Psoas muscle (tissue), 8 donors: ENCODE measurements at places on chromosomes 4 and X. TPM values are rescaled to one million over a fixed set of nuclear protein-coding genes. Genes with fewer than 3 reads are reported as not detected.

- H3K27ac ChIP-seq = peak overlapping the region; percentile 86
- no peaks in the 10 kb centered on the region for H3K36me3 ChIP-seq
- peak; percentile 38 for DNase-seq
These were observed 1.4 kb downstream of the CD99 start for GRCh38 chrX:2692221-2693112.

- DNase-seq = no peak
- H3K4me3 ChIP-seq = no peak overlapping the region
- no peaks in the 10 kb centered on the region for H3K4me1 ChIP-seq
- no peaks in the 10 kb centered on the region for H3K36me3 ChIP-seq
These were observed 46.6 kb downstream of the SHROOM2 start for GRCh38 chrX:9832811-9833210.

The LINC00632 gene
- 32.0 TPM for total RNA-seq

The SHROOM3 gene
- total RNA-seq = 0.79 TPM

DNA sequence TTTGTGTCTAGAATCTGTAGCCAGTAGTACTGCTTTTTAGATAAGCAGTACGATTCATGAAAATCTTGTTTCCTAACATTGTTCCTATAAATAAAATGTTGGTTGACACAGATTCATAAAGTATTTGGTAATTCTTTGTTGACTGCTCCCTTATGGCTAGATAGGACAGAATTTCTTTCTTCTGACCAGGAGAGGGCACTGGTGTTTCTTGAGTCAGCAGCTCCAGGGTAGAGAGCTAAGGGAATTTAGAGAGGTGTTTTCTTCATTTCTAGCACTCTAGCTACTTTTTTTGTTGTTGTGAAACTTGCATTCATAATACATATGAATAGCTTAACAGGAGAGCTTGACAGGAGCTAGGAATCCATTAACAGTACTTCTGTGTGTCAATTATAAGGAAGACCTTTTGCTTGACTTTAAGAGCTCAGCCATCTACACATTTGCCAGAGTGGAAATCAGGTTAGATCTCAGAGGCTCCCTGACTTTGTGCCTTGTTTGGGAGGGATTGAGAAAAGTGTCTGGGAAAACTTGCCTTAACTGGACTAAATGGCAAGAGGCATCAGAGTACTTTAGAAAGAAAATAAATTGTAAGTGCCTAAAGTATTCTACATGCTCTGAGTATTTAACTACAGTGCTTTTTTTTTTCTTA lies 756.1 kb downstream of the SH3BGRL start:
- H3K27ac ChIP-seq = no peak overlapping the region
- DNase-seq = no peak

DNA sequence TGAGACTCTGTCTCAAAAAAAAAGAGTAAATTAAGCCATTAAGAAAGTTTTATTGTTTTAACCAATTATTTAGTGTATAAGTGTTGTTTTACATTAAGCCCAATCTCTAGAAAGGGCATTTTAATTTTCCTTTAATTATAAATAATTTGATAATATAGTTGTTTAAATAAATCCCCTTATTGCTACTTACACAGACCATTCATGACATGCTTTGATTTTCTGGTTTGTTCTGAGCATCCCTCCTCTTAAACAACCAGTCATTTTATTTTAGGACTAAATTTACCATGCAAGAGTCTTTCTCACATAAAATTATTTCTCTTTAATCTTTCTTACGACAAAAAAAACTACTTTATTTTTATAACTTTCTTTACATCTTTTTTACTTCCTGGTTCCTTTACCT lies 23.5 kb upstream of the PAGE5 start:
- peaks cover 7% of the 10 kb centered on the region for H3K27me3 ChIP-seq
- DNase-seq = no peak
- no peaks in the 10 kb centered on the region for H3K4me1 ChIP-seq

GRCh38 chr4:123415977-123416376 lies 19.4 kb downstream of the SPRY1 start:
- peaks cover 30% of the 10 kb centered on the region for H3K4me1 ChIP-seq
- H3K27ac ChIP-seq = no peak overlapping the region
- DNase-seq = no peak
- H3K4me3 ChIP-seq = no peak overlapping the region
- no peaks in the 10 kb centered on the region for H3K36me3 ChIP-seq

The PNMA6A gene
- 0.38 TPM for total RNA-seq

GRCh38 chr4:14824189-14824588 lies 178.1 kb upstream of the CPEB2 start:
- no peak overlapping the region for H3K27ac ChIP-seq
- H3K36me3 ChIP-seq = no peaks in the 10 kb centered on the region
- no peaks in the 10 kb centered on the region for H3K27me3 ChIP-seq
- H3K4me1 ChIP-seq = no peaks in the 10 kb centered on the region

- DNase-seq = no peak
- H3K4me1 ChIP-seq = no peaks in the 10 kb centered on the region
- no peaks in the 10 kb centered on the region for H3K36me3 ChIP-seq
- no peak overlapping the region for H3K4me3 ChIP-seq
These were observed 6.1 kb downstream of the TAF9B start for GRCh38 chrX:78133238-78133960.

- H3K27me3 ChIP-seq = no peaks in the 10 kb centered on the region
- H3K4me3 ChIP-seq = no peak overlapping the region
- peaks cover 4% of the 10 kb centered on the region for H3K4me1 ChIP-seq
- H3K27ac ChIP-seq = no peak overlapping the region
- DNase-seq = no peak
These were observed 90.9 kb downstream of the SH3RF1 start for GRCh38 chr4:169179609-169180521.

DNA sequence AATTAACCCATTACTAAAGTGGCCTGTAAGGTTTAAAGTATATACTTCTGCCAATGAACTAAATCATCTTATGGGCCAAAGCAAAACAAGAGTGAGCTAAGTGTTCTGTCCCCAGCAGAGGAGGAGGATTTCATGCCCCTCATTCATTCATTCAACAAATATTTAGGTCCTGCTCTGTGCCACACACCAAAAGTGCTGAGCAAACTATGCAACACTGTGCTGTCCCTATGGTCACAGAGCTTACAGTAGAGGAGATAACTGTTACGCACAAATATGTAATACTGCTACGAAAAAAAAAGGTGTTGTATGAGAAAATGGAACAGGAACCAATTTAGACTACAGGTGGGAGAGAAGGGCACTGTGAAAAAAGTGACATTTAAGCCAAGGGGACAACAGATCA lies 1.7 kb downstream of the SH3KBP1 start:
- no peak for DNase-seq
- H3K27me3 ChIP-seq = no peaks in the 10 kb centered on the region
- H3K36me3 ChIP-seq = no peaks in the 10 kb centered on the region
- peak overlapping the region; percentile 78 for H3K4me3 ChIP-seq

GRCh38 chr4:165124488-165124887 lies 11.8 kb upstream of the TMEM192 start:
- H3K27ac ChIP-seq = no peak overlapping the region
- no peaks in the 10 kb centered on the region for H3K4me1 ChIP-seq
- no peak overlapping the region for H3K4me3 ChIP-seq
- DNase-seq = no peak
- no peaks in the 10 kb centered on the region for H3K27me3 ChIP-seq
- no peaks in the 10 kb centered on the region for H3K36me3 ChIP-seq

The ADH1B gene
- 71.8 TPM for total RNA-seq

DNA sequence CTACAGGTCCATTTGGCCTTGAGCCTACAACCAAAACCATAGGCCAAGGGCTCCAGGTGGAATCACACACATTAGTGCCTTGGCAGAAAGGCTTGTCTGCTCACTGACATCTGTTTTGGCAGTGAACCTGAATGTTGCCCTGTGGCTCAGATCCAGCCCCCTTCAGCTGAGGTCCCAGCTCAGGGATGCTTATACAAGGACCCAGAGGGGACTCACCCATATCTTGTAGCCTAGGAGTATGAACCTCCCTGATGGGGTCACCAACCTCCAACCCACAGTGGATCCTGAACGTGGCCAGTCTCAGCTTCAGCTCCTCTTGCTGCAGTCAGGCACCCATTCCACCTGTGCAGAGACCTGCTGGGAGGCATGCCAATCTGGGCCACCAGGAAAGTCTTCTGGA lies 50.8 kb upstream of the HMX1 start:
- H3K4me3 ChIP-seq = no peak overlapping the region
- no peak for DNase-seq
- no peaks in the 10 kb centered on the region for H3K36me3 ChIP-seq
- H3K4me1 ChIP-seq = no peaks in the 10 kb centered on the region
- H3K27ac ChIP-seq = no peak overlapping the region

DNA sequence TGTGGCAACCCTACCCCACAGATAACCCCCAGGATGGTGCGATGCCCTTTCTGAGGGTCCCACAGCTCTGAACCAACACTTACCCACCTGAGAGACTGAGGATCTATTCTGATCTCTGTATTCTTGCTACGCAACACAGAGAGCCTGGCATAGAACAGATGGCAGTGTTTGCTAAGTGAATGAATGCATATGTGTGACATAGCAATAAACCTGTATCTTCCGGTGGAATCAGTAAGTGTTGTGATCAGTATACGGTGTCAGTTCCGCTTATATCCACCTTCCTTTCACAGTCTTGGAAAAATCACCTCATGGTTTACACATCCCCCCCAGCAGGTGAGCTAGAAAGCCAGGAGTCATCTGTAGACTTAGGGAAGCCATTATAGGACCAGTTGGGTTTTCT lies 5.9 kb upstream of the HSD17B10 start:
- no peaks in the 10 kb centered on the region for H3K27me3 ChIP-seq
- no peak for DNase-seq
- peaks cover 4% of the 10 kb centered on the region for H3K4me1 ChIP-seq

DNA sequence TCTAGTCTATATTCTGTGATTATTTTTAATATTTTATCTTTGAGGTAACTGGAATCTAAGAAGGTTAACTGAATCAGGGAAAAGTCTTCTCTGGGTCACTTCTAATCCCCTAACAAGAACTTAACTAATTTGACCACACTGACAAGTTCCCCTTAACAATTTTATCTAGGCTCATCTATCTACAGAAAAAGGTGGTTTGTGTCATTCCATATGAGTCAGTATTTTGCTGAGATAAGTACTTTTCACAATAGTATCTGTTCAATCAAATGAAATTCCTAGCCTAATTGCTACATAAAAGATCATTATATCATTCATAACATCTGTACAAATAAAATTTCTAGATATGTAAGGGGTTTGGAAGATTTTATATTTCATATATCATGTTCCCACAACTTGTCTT lies 45.6 kb downstream of the COL25A1 start:
- H3K27ac ChIP-seq = no peak overlapping the region
- no peak for DNase-seq
- H3K4me1 ChIP-seq = no peaks in the 10 kb centered on the region
- H3K36me3 ChIP-seq = no peaks in the 10 kb centered on the region
- H3K4me3 ChIP-seq = no peak overlapping the region

- peaks cover 33% of the 10 kb centered on the region for H3K27me3 ChIP-seq
- no peak overlapping the region for H3K4me3 ChIP-seq
- no peaks in the 10 kb centered on the region for H3K36me3 ChIP-seq
- H3K4me1 ChIP-seq = no peaks in the 10 kb centered on the region
- no peak for DNase-seq
These were observed 56.3 kb upstream of the ATP6AP2 start for GRCh38 chrX:40524423-40524822.

DNA sequence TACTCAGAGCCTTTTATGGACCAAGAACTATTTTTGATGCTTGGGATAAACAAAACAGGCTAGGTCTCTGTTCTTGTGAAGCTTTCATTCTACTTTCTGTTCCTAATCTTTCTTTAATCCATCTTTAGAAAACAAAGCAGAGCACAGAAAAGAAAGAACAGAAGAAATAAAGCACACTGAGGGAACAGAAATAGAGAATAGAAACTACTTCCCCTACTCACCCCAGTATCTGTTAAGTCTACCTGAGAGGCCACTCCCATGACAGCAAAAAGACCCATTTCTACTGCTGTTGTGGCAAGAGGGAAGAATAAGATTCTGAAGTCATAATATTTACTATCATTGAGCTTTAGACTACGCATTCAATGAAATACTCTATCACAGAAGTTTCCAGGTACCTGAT lies 9.2 kb downstream of the RFC1 start:
- H3K27me3 ChIP-seq = no peaks in the 10 kb centered on the region
- no peak for DNase-seq
- peaks cover 13% of the 10 kb centered on the region for H3K4me1 ChIP-seq

DNA sequence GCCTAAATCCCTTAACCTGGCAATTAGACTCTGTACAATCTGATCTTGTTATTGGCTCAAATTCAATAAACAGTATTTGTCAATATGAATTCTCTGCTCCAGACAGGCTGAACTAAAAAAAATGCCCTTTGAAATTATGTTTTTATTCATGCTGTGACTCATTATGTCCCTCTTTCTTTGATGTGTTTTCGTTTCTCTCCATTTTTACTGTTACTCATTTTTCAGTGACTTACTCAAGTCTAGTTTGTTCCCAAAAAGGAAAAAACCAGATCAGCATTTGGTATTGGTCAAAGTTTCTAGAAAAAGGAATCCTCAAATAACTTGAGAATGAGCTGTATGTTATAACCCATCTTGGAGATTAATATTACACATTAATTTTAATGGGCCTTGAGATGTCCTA lies 40.4 kb downstream of the UNC5C start:
- no peak overlapping the region for H3K4me3 ChIP-seq
- no peak for DNase-seq
- no peaks in the 10 kb centered on the region for H3K27me3 ChIP-seq

DNA sequence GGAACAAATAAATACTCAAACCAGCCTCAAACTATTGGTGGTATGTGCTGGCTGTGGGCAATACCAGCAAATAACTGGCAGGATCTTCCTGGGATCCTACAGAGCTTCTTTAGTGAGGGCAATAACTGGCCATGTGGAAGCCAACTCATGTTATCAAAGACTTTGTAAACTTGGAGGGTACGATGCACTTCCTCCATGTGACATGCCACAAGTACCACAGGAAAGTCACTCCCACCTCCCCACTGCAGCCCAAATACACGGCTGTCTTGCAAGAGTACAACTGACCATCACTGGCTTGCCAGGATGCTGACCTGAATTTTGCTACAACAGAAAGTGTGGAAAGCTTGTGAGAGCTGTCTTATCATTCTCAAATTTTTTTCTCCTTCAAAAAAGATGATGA lies 93.3 kb upstream of the MAML3 start:
- H3K36me3 ChIP-seq = no peaks in the 10 kb centered on the region
- no peak for DNase-seq
- H3K4me3 ChIP-seq = no peak overlapping the region
- no peaks in the 10 kb centered on the region for H3K27me3 ChIP-seq

The XAGE1B gene
- not detected for total RNA-seq

- H3K27me3 ChIP-seq = no peaks in the 10 kb centered on the region
- no peak for DNase-seq
- no peak overlapping the region for H3K4me3 ChIP-seq
These were observed 67.3 kb downstream of the ASB9 start for GRCh38 chrX:15202454-15203177.

The SH3D19 gene
- total RNA-seq = 26.9 TPM

GRCh38 chrX:131917588-131917987 lies 105.5 kb upstream of the STK26 start:
- H3K27me3 ChIP-seq = no peaks in the 10 kb centered on the region
- H3K36me3 ChIP-seq = no peaks in the 10 kb centered on the region
- H3K4me3 ChIP-seq = no peak overlapping the region
- H3K4me1 ChIP-seq = no peaks in the 10 kb centered on the region
- no peak overlapping the region for H3K27ac ChIP-seq

GRCh38 chrX:3678328-3678727 lies 35.1 kb downstream of the PRKX start:
- H3K4me3 ChIP-seq = no peak overlapping the region
- no peaks in the 10 kb centered on the region for H3K27me3 ChIP-seq
- DNase-seq = no peak
- H3K36me3 ChIP-seq = no peaks in the 10 kb centered on the region

- no peak overlapping the region for H3K4me3 ChIP-seq
- DNase-seq = peak; percentile 20
- no peaks in the 10 kb centered on the region for H3K27me3 ChIP-seq
- no peaks in the 10 kb centered on the region for H3K4me1 ChIP-seq
These were observed 74.9 kb downstream of the NSG1 start for GRCh38 chr4:4461850-4462249.

The ZNF157 gene
- total RNA-seq = not detected
